ENCODE measurements at places on chromosomes 1 and 21.

GRCh38 chr1:227886503-227886961 lies 61.2 kb downstream of the WNT9A start:
- DNase-seq: no peak

GRCh38 chr1:35394386-35394785 lies 125.9 kb downstream of the ZMYM4 start:
- no peak for DNase-seq

DNA sequence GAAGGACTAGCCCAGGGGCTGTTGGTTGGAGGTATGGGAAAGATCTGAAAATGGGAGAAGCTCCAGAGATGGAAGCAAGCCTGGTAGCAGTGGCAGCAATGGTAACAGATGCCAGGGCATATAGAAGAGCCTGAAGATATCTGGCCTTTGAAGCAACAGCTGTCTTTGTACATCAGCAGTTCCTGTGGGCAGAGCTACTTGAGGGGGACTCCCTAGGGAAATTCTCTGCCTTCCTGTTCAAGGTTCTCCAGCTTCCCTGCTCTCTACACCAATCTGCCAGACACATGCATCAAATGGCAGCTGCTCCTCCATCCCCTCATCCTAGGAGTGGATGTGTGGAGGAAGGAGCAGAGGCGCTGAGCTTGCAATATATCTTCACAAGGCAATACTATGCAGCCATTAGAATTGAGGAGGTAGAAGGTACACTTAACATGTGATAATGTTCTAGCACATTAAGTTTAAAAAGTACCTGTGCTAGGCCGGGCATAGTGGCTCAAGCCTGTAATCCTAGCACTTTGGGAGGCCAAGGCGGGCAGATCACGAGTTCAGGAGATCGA lies 2.2 kb downstream of the TMEM35B start:
- no peak for DNase-seq

DNA sequence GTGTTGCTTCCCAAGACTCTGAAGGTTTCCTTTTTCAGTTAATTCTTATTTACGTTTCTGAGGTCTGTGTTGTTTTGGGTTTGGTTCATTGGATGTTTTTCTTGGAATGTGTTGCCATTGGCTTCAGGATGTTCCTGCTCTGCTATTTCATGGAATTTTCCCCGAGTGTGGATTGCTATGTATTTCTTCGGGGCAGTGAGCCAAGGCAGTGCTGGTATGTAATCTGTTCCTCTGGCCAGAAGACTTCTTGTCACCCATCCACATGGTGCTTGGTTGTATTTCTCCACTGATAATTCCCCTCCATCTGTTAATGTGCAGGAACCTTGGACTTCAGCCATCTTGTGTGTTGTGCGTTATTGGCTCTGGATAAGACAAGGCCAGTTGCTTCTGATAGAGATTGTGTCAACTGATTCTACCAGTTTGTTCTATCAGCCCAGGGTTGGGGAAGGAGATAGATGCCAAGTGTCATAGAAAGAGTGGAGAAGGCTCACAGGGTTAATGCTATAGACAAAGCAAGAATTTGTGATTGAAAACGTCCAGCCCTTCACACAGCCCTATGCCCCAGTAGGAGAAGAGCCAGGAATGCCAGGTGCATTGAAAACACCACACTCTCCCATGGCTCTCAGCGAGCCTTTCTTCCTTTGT lies 505.2 kb downstream of the PLPP3 start:
- DNase-seq: peak; percentile 91

DNA sequence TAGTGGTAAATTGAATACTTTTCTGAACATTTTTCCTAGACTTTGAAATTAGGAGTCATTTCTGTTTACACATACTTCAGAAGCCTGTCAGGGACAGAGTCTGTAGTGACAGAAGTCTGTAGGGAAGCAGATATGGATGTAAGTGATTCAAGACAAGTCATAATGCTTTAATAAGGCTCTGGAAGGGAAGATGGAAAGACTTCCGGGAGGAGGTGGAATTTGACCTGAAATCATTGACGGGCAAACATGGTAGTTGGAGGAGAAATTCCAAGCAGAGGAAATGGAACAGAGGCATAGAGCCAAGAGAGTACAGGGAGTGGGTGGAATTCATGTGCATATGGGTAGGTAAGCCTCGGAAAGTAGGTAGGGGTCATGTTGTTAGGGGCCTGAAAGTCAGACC lies 22.5 kb downstream of the CAMTA1 start:
- no peak for DNase-seq

DNA sequence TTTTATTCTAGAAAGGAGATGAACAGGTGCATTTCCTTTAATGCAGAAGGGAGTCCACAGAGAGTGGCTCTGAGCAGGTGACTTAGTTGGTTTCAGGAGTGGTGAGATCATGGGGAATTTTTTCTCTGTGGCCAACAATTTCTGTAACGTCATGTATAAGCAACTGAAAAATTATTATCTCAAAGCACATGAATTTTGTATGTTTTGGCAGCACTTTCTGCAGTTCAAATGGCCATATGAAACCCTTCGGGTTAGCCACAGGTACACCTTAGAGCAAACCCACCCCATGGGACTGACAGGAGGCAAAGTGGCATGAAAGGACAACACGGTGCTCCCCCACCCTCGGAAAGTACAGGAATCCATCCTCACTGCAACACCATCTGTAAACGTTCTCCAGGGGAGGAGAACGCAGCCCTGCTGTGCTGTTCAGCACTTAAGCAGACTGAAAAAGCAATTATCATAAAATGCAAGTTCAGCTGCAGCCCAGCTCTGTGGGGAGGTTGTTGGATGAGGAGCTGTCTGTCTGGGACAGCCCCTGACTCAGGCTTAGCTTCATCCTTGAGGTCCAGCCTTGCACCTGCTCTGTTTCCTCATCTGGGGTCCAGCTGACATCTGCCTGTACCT lies 55.8 kb upstream of the CLDN14 start:
- no peak for DNase-seq

Measured in NCI-H2029 (cell line).